ENCODE measurements at places on chromosomes 7 and 10.

- DNase-seq: no peak
These were observed 33.3 kb upstream of the FXYD4 start for GRCh38 chr10:43338117-43338516.

- no peak for DNase-seq
These were observed 8.2 kb upstream of the SORBS1 start for GRCh38 chr10:95569368-95569767.

DNA sequence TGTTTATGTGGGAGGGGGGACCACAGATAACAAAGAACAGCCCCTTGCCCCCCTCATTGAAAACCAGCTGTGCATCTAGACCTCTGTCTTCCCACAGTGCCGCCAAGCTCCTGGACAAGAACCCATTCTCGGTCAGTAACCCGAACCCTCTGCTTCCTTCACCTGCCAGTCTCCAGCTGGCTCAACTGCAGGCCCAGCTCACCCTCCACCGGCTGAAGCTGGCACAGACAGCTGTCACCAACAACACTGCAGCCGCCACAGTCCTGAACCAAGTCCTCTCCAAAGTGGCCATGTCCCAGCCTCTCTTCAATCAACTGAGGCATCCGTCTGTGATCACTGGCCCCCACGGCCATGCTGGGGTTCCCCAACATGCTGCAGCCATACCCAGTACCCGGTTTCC is 91.0 kb upstream of the PDCD4 start:
- no peak for DNase-seq

- no peak for DNase-seq
These were observed 57.6 kb downstream of the CDH23 start for GRCh38 chr10:71454347-71454746.

DNA sequence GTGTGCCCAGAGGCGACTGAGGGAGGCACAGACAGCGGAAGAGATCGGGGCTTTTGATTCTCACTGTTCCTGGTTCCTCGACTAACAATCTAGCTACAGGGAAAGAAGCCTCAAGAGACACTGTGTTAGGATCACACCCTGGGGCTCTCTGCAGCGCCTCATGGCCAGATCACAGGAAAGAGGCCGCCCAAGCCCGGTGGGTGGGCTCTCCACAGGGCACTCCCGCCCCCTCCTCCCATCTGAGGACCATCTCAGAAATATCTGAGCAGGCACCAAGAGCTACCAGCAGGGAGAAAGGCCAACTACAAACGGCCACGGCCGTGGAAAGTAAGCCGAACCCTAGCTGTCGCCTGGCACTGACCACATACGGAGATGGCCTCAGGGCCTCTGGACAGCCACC is 224.2 kb downstream of the MLLT10 start:
- no peak for DNase-seq

GRCh38 chr10:62735464-62736167 is 68.9 kb upstream of the ADO start:
- DNase-seq: peak; percentile 59

DNA sequence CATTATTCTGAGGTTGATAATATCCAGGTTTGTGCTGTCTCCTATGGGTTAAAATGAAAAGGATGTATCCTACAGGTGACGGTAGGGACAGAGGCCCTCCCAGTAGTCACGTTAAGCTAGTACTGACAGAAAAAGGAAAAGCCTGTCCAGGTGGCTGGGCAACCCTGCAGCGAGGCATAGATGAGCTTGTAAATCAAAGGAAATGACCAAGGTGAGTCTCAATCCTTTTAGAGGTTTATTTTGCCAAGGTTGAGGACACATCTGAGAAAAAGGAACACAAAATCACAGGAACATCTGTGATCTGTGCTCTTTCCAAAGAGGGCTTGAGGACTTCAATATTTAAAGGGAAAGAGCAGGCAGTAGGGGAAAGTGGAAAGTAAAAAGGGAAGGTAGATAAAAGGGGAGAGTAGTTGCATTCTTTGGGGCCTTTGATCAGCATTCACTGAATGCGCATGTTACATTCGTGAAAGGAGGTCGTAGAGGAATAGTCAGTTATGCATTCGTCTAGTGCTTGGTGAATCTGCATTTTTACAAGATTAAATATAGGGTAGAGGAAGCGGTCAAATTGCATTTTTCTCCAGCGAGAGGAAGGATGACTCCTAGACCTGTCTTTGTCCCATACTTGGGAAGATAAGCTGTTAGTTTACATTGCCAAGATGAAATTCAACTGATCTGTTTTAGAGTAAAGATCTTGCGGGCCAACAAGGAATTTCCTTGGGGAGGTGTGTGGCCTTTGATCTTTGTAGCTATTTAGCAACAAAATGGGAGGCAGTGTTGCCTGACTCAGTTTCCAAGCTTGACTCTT is 884 bp upstream of the GSTO1 start:
- no peak for DNase-seq

- DNase-seq: no peak
These were observed 65.4 kb downstream of the ANKRD61 start for GRCh38 chr7:6096581-6096980.

DNA sequence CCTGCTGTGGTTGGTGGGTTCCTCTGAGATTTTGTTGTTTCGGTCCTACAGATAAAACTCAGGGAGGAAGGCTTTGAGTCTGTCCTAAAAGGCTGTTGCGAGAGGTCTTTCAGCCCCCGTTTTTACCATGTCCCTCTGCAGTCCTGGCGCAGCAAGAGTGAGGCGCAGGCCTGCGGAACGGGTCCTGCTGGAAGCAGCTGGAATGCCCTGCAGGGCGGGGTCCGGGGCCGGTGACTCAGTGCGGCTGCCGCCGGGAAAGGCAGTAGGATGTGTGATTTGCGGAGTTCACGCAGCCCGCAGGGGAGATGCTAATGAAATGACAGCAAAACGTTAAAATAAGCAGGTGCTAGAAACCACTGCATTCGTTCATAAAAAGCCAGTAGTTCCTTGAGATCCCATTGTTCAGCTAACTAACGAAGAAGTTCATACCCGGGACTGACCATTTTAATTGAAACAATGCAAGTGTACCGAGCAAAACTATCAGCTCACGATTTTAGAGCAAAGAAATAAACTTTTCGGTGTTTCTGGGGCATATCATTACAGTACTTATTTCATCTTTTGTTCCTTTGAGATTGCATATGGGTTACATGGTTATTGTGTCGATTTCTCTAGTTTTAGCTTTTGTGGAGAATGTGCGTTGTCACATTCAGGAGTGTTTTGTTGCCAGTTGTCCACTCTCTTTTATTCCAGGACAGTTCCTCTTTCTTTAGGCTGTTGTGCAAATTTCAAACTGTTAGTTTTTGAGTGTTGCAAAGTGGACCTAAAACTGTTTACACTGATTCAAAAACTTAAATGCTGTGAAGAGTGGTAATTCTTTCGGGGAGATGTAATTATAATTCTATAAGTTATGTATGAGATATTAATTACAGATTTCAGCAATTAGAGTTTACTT is 783 bp downstream of the ANLN start:
- peak; percentile 16 for DNase-seq
